ENCODE measurements at places on chromosomes 3 and 15.

GRCh38 chr3:125128861-125129501 lies 73.2 kb upstream of the HEG1 start:
- no peak for DNase-seq

- DNase-seq = no peak
Measured at GRCh38 chr3:112391648-112392047, 58.7 kb downstream of the CD200 start.

DNA sequence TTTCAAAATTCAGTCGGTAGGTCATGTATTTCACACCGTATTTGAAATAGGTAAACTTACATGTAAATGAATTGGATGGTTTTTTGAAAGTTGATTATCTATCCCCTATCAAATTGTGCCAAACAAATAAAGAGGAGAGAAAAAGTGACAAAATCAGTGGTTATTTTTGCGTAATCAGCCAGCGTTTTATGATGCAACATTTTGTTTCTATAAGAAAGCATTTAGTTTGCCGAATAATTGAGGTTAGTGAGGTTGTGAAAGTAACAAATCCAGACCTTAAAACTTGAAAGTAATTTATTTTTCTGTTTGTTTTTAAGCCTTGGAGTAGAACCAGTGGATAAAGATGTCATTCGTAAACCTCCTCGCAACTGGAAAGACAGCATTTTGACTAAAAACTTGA lies 29.3 kb downstream of the ASTE1 start:
- DNase-seq = no peak

GRCh38 chr3:51669241-51670052 lies 1.6 kb upstream of the TEX264 start:
- DNase-seq = peak; percentile 82

- no peak for DNase-seq
Measured at GRCh38 chr3:161355508-161355907, 15.8 kb downstream of the SPTSSB start.

Measured in activated CD4-positive, CD25-positive, alpha-beta regulatory T cell treated with anti-CD3 and anti-CD28 coated beads, Interleukin-2, amount 50 U/mL, for 72 hours (primary cell).